ENCODE measurements at places on chromosomes 3 and 15. TPM values are rescaled to one million over a fixed set of nuclear protein-coding genes. Genes with fewer than 3 reads are reported as not detected.

GOLGA8N gene
- 4.2 TPM for total RNA-seq

EPHA3 gene
- total RNA-seq = 7.5 TPM

FGD5 gene
- 13.2 TPM for total RNA-seq

ZMYND10 gene
- total RNA-seq = not detected

KBTBD12 gene
- 54.2 TPM for total RNA-seq

CHRNA7 gene
- not detected for total RNA-seq

MRPS22 gene
- 97.1 TPM for total RNA-seq

CLDN1 gene
- total RNA-seq = 0.16 TPM

KNSTRN gene
- 5.3 TPM for total RNA-seq

SIDT1 gene
- total RNA-seq = 2.1 TPM

CCDC54 gene
- not detected for total RNA-seq
